ENCODE measurements at places on chromosomes 1 and 21.

GRCh38 chr1:180415985-180416633 is 86.3 kb downstream of the ACBD6 start:
- DNase-seq, result peak; percentile 17

GRCh38 chr1:64861611-64862010 is 104.7 kb downstream of the JAK1 start:
- DNase-seq, result no peak

GRCh38 chr1:89545264-89546038 is 20.8 kb downstream of the LRRC8B start:
- DNase-seq, result peak; percentile 46

DNA sequence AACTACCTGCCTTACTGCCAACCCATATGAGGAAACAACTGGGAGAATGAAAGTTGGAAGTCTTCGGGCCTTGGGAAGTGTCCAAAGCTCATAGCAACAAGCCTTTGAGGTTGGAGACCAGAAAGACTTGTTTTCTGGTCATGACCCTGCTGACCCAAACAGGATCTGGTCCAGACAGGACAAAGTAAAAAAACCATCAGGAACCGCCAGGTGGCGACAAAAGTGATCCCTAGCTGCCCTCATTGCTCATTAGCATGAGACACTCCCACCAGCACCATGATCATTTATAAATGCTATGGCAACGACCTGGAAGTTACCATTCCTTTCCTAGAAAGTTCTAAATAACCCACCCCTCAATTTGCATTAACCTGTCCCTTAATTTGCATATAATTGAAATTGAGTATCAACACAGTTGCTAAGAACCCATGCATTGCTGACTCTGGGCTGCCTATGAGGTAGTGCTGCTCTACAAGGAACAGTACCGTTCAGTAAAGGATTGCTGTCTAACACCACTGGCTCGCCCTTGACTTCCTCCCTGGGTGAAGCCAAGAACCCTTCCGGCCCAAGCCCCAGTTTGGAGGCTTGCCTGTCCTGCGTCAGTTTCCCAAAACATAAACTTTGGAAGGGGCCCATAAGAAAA is 89.0 kb downstream of the URB2 start:
- peak; percentile 2 for DNase-seq
